Activated CD4-positive, alpha-beta T cell treated with anti-CD3 and anti-CD28 coated beads for 4 hours (primary cell): ENCODE measurements at places on chromosomes 2 and 18.

- no peak for DNase-seq
Observed at GRCh38 chr2:23127465-23127864, 257.5 kb upstream of the KLHL29 start.

GRCh38 chr2:43943809-43944452 is 51.9 kb downstream of the LRPPRC start:
- no peak for DNase-seq

DNA sequence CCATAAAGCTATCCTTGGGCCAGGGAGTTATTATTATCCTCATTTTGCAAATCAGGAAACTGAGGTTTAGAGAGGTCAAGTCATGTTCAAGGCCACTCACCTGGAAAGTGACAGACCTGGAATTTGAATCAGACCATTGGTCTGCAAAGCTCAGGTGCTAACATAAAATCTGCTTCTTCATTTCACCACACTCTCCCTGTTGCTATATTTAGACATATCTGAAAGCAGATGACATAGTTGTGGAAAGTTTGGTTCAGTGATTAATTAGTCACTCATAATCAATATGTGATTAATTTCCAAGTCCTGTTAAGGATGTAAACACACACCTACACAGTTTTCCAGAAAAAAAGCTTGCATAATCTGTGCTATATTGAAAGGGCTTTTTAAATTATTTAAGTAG is 57.4 kb downstream of the LINC00305 start:
- DNase-seq: no peak

DNA sequence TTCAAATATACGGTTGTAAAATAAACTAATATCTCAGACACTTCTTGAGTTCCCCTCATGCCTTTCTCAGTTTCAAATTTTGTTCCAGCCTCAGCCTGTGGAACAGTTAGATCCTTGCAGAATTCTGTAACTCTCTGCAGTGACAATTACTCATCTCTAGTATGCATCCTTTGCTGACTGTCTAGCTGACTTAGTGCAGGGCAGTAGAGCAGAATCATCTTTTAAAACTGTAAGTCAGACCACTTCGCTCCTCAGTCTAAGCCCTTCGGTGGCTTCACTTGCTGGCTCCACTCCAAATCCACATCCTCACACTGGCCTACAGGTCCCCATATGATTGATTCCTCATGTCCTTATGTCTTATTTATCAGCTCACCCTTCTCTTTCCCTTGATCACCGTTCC is 164.1 kb upstream of the ZSWIM2 start:
- no peak for DNase-seq

GRCh38 chr2:39772812-39773152 is 6.3 kb downstream of the THUMPD2 start:
- no peak for DNase-seq

DNA sequence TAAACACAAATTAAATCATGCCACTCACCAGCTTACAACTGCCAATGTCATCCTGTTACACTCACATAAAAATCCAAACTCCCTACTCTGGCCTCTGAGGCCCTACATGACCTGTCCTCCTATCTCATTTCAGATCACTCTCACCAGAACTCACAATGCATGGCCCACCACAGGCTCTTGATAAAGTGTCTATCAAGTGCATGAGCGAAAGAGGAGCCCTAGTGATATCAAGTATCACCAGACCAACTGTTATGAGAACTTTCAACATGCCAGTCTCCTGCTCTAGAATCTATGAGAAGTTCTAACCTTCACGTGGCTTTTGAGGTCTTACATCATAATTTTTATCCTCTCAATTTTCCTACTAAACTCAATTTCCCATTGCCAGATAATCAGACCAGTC is 76.4 kb upstream of the CD226 start:
- DNase-seq: no peak

DNA sequence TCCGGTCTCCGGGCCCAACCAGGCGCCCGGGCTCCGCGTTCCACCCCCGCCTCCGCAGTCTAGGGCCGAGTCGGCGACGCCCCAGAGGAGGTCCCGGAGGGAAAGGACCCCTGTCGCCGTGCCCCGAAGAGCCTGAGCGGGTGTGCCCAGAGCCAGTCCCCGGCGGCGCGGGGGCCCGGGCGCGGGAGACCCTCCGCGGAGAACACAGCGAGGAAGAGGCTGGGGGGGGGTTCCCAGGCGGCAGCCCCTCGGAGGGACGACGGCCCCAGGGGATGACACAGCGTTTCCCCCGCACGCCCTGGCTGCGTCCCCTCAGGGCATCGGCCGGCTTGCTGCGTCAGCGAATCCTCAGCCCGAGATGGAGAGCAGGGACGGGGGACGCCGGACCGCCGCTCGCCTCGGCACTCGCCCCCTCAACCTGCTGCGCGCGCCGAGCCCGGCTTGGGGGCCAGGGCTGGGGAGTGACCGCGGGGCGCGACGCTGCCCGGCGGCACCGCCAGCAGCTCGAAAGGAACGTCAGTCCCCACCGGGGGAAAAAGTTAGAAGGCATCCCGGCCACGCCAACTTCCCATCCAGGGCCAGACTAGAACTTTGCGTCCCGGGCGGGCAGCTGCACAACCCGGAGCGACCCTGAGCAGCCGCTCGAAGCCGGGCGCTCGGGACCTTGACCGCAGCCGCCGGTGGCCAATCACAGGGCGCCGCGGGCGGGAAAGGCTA is 711 bp downstream of the SFXN5 start:
- peak; percentile 25 for DNase-seq

GRCh38 chr2:120875431-120875830 is 139.8 kb downstream of the GLI2 start:
- no peak for DNase-seq

DNA sequence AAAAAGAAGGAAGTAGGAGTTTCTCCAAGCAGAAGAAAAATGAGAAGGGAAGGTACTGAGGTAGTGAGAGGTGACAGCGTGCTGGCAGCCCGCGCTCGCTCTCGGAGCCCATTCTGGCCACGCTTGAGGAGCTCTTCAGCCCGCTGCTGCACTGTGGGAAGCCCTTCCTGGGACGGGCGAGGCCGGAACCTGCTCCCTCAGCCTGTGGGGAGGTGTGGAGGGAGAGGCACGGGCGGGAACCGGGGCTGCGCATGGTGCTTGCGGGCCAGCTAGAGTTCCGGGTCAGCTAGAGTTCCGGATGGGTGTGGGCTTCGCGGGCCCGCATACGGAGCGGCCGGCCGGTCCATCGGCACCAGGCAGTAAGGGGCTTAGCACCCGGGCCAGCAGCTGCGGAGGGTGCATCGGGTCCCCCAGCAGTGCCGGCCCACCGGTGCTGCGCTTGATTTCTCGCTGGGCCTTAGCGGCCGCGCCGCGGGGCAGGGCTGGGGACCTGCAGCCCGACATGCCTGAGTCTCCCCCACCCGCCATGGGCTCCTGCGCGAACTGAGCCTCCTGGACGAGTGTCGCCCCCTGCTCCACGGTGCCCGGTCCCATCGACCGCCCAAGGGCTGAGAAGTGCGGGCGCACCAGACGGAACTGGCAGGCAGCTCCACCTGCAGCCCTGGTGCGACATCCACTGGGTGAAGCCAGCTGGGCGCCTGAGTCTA is 11.1 kb upstream of the CYS1 start:
- DNase-seq: peak; percentile 9

DNA sequence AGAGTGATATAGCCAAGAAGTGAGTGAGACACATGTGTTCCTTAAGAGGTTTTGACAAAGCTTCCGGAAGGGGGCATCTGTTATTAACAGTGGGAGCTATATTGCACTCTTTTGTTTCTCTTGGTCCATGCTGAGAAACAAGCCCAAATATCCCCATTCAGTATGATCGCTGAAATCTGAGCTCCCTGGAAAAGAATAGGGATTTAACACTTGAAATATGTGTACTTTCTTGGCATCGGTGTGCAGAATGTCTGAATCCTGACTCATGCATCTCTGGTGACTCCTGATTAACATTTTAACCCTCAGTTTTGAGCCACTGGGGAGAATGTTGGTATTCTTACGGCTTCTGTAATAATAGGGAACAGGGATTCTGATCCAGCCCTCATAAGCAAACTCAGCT is 448.1 kb downstream of the TSN start:
- no peak for DNase-seq
